ENCODE measurements at places on chromosomes 2 and 18.

GRCh38 chr2:112433932-112434730 lies 686 bp upstream of the RGPD8 start:
- no peak for DNase-seq

DNA sequence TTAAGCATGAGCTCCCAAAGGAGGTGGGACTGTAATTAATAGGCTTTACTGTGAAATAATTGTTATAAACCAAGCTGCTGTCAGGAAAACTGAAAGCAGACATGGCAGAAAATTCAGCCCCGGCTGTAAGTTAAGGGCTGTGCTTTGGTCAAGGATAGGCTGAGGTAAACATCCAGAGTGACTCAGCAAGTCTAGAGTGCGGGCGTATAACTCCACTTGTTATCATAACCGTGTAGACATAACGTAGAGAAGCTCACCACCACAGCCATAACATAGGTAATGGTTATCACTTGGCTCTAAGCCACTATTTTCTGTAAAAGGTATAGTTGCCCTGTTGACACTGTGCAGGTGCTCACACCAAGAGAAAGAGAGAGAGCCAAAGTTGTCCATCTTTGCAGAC lies 316.8 kb downstream of the DCDC2C start:
- DNase-seq = no peak

- no peak for DNase-seq
Observed at GRCh38 chr2:151802315-151802714, 25.9 kb downstream of the ARL5A start.

GRCh38 chr18:59758106-59758505 lies 60.9 kb upstream of the CCBE1 start:
- DNase-seq = no peak

DNA sequence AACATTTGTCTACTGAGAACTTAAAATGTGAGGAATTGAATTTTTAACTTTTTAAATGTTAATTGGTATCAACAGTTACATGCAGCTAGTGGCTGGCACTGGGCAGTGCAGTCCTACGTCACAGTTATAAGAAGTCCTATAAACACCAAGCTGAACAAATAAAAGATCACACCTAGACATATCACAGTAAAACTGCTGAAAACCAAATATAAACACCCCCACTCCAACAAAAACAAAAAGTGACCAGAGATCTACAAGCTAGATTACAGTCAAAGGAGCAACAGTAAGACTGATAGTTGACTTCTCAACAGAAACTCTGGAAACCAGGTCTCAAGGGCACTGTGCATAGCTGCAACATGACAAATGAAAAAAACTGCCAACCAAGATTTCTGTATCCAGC lies 19.4 kb downstream of the TLK1 start:
- no peak for DNase-seq

- DNase-seq = no peak
Observed at GRCh38 chr18:74529811-74530583, 4.3 kb upstream of the CNDP1 start.

GRCh38 chr2:207528980-207529329 lies 807 bp upstream of the CREB1 start:
- DNase-seq = peak; percentile 46

Measured in stimulated activated CD4-positive, alpha-beta T cell treated with anti-CD3 and anti-CD28 coated beads, Interleukin-4, amount 100 ng/mL, for 4 hours (primary cell).